ENCODE measurements at places on chromosomes 13 and 19.

- no peak for DNase-seq
These were observed 41.2 kb upstream of the FAM124A start for GRCh38 chr13:51180853-51181511.

DNA sequence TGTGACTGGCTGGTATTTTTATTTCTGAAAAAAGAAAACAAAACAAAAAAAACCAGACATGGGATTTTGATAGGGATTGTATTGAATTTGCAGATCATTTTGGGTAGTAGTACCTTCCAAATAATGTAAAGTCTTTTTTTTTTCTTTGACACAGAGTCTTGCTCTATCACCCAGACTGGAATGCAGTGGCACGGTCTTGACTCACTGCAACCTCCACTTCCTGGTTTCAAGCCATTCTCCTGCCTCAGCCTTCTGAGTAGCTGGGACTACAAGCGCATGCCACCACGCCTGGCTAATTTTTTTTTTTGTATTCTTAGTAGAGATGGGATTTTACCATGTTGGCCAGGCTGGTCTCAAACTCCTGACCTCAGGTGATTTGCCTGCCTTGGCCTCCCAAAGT lies 4.2 kb downstream of the ZNF101 start:
- DNase-seq: no peak

DNA sequence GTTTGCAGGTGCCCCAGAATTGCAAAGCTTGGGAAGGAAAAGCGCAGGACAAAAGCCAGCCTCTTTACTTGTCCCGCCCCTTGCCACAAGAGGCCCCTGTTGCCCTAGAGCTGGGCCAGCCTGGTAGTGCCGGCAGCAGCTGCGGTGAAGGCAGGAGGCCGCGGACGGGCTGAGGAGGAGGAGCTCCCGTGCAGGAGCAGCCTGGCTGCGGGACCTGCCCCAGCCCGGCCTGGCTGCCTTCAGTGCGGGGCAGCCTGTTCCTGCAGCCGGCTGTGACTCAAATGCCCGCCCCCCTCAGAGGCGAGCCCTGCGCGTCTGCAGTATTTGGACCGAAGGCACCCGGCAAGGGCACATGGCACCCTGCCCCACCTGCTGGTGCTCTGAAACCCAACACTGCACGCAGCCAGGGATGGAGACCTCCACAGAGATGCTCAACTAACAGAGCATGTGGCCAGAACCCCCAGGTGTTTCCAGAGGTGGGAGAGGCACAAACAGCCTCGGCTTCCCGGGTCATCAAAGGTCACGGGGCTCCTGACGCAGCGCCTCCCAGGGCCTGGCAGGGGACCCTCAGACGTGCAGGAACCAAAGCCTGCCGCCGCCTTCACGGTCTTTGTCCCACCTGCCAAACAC lies 29.7 kb downstream of the NAXD start:
- peak; percentile 76 for DNase-seq

- no peak for DNase-seq
These were observed 800 bp downstream of the ETFB start for GRCh38 chr19:51365211-51365964.

- no peak for DNase-seq
These were observed 151.5 kb downstream of the RGCC start for GRCh38 chr13:41608839-41609177.

DNA sequence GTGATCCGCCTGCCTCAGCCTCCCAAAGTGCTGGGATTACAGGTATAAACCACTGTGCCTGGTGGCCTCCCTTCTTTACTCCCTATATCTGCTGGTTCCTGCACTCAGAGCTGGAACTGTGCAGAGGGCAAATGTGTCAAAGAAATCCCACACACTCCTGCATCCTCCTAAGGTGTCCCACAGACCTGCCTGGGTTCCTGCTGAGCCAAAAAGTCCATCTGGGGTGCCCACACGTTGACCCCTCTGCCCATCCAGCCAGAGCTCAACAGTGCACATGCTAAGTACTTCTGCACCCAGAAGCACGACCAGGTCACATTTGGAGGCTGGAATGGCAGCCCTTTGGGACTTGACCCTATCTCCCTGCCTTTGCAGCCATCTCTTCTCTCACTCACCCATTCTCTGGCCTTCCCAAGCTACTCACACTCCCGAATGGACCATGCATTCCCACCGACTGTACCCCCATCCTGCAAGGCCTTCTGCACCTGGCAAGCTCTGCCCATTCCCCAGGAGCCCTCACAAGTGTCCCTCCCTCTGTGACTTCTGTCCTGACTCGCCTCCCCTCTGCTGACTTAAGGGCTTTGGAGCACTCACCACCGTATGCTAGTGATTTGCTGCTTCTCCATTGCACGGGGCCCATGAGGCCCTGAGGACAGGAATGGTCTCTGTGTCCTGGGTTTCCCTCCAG lies 152.1 kb downstream of the KCTD15 start:
- DNase-seq: no peak

- no peak for DNase-seq
These were observed 194.8 kb upstream of the ZNF507 start for GRCh38 chr19:32150605-32151004.

DNA sequence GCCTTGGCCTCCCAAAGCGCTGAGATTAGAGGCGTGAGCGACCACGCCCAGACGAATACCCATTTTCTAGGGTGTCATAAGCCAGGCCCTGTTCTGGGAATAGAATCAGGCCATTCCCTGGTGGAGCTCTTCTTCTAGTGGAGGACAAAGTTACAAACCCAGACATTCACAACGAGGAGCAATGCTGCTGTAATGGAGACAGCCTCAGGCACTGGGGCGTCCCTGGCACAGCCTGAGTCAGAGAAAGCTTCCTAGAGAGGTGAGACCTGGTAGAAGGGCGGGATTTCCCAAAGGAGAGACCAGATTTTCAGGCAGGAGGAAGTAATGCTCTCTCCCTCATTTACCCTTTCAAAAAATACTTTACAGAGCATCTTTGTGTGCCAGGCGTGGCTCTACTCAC lies 12.7 kb downstream of the PRKCG start:
- no peak for DNase-seq

GRCh38 chr13:95262837-95263384 lies 38.3 kb downstream of the ABCC4 start:
- no peak for DNase-seq

DNA sequence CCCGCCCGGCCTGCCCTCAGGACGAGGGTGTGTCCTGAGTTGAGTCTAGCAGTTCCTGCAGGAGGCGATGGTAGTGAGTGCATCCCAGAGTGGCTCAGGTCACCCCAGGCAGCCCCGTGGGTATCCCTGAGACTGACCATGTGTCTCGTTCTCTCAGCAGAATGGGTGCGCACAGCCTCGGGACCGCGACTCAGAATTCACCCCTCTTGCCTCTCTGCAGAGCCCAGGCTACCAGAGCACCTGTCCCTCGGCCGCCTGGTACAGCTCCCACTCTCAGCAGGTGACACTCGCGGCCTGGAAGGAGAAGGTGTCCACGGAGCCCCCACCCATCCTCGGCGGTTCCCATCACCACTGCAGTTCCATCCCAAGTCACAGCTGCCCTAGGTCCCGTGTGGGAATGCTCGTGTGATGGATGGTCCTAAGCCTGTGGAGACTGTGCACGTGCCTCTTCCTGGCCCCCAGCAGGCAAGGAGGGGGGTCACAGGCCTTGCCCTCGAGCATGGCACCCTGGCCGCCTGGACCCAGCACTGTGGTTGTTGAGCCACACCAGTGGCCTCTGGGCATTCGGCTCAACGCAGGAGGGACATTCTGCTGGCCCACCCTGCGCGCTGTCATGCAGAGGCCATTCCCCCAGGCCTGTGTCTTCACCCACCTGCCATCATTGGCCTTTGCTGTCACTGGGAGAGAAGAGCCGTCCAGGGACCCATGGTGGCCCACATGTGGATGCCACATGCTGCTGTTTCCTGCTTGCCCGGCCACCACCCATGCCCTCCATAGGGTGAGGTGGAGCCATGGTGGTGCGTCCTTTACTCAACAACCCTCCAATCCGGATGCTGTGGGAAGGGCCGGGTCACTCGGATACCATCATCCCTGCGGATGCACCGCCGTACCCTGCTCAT lies 87.1 kb upstream of the MCF2L start:
- DNase-seq: no peak

- no peak for DNase-seq
These were observed 501.8 kb downstream of the EFNB2 start for GRCh38 chr13:106033659-106034058.

Data from head of caudate nucleus (tissue), 42 donors.